Activated CD8-positive, alpha-beta T cell treated with anti-CD3 and anti-CD28 coated beads, Interleukin-2, amount 10 ng/mL, durations not matched to agents 7 days and 5 days (primary cell): ENCODE measurements at places on chromosomes 6 and 20. TPM values are rescaled to one million over a fixed set of nuclear protein-coding genes. Genes with fewer than 3 reads are reported as not detected.

DNA sequence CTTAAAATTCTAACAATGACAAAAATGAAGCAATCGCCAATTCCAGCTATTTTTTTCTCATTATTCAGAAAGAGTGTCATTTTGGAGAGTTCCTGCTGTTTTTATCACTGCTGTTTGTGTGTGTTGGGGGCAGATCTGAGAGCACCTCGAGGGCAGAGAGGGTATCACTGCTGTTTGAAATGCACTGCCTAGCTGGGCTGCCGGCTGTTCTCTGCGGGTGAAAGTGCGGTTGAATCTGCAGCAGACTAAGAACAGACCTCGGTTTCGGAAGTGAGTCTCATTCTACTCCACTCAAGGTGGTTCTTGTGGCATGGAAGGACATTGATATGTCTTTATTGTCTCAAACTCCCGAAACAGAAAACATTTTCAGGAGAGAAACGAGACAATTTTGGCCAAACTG is 18.3 kb downstream of the INSM1 start:
- H3K4me1 ChIP-seq, result no peaks in the 10 kb centered on the region
- DNase-seq, result no peak
- H3K4me3 ChIP-seq, result no peak overlapping the region
- H3K36me3 ChIP-seq, result no peaks in the 10 kb centered on the region

Gene KIF6
- total RNA-seq, result not detected

- no peaks in the 10 kb centered on the region for H3K36me3 ChIP-seq
- no peak overlapping the region for H3K4me3 ChIP-seq
- peaks cover 18% of the 10 kb centered on the region for H3K4me1 ChIP-seq
- no peak overlapping the region for H3K27ac ChIP-seq
- peaks cover 56% of the 10 kb centered on the region for H3K27me3 ChIP-seq
Observed at GRCh38 chr20:2817341-2817726, 1.2 kb downstream of the TMEM239 start.

- H3K27ac ChIP-seq, result no peak overlapping the region
- H3K36me3 ChIP-seq, result peaks cover 48% of the 10 kb centered on the region
- H3K4me3 ChIP-seq, result no peak overlapping the region
- H3K27me3 ChIP-seq, result no peaks in the 10 kb centered on the region
- peaks cover 5% of the 10 kb centered on the region for H3K4me1 ChIP-seq
Observed at GRCh38 chr20:61976644-61977418, 88.8 kb downstream of the TAF4 start.

DNA sequence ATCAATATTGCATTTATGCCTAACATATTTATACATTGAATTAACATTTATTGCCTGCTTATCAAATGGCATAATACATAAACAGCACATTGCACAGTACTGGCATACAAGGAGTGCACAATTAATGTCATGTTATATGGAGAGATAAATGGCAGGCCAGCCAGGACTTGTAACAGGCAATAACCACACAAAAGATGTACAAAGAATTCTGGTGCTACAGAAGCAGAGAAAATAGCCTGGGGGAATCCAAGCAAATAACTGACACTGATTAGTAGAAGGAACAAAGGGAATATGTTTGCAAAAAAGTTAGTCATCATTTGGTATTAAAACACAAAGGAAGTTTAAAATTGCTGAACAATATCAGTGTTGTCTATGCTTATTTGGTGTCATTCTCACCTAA is 27.3 kb downstream of the COL21A1 start:
- H3K27me3 ChIP-seq, result no peaks in the 10 kb centered on the region
- H3K27ac ChIP-seq, result no peak overlapping the region
- no peak for DNase-seq
- H3K36me3 ChIP-seq, result no peaks in the 10 kb centered on the region
- H3K4me3 ChIP-seq, result no peak overlapping the region
- no peaks in the 10 kb centered on the region for H3K4me1 ChIP-seq

- H3K27me3 ChIP-seq, result peaks cover 16% of the 10 kb centered on the region
- H3K4me1 ChIP-seq, result peaks cover 13% of the 10 kb centered on the region
- H3K36me3 ChIP-seq, result no peaks in the 10 kb centered on the region
- no peak overlapping the region for H3K4me3 ChIP-seq
- no peak for DNase-seq
- H3K27ac ChIP-seq, result no peak overlapping the region
Observed at GRCh38 chr20:51700809-51701285, 67.3 kb downstream of the ATP9A start.

GRCh38 chr20:11083841-11084240 is 410.0 kb upstream of the JAG1 start:
- H3K4me3 ChIP-seq, result no peak overlapping the region
- H3K27me3 ChIP-seq, result no peaks in the 10 kb centered on the region
- no peaks in the 10 kb centered on the region for H3K36me3 ChIP-seq
- H3K27ac ChIP-seq, result no peak overlapping the region

DNA sequence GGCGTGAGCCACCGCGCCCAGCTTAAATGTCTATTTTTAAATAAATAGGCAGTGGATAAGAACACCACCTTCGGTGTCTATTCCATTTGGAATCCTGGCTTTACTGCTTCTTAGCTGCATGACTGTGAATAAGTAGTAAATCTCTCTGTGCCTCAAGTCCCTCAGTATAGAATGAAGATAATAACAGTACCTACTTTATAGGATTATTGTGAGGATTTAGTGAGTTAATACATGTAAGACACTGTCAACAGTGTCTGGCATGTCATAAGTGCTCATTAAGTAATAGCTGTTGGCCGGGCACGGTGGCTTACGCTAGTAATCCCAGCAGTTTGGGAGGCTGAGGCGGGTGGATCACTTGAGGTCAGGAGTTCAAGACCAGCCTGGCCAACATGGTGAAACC is 10.1 kb downstream of the TPX2 start:
- no peak overlapping the region for H3K4me3 ChIP-seq
- no peak overlapping the region for H3K27ac ChIP-seq
- no peaks in the 10 kb centered on the region for H3K27me3 ChIP-seq
- H3K4me1 ChIP-seq, result peaks cover 30% of the 10 kb centered on the region
- DNase-seq, result no peak

Gene ELOVL5
- total RNA-seq, result 116 TPM

DNA sequence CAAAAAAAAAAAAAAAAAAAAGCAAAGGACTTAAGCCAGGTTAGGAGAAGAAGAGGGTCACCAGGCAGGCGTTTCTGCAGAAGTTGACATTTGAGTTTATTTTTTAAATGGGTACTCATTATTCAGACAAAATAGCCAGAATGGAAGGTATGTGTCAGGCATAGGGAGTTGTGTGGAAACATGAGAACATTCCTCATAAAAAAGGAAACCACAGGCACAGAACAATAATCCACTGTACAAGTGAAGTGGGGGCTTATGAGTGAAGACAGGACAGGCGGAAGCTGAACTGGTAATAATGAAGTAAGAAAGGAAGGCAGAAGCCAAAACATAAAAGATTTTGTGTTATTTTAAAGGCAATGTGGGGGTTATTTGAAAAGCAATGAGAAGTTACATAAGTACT is 104.6 kb downstream of the EPB41L2 start:
- H3K36me3 ChIP-seq, result peaks cover 2% of the 10 kb centered on the region
- no peak overlapping the region for H3K4me3 ChIP-seq
- H3K27ac ChIP-seq, result no peak overlapping the region
- no peak for DNase-seq
- H3K27me3 ChIP-seq, result no peaks in the 10 kb centered on the region

DNA sequence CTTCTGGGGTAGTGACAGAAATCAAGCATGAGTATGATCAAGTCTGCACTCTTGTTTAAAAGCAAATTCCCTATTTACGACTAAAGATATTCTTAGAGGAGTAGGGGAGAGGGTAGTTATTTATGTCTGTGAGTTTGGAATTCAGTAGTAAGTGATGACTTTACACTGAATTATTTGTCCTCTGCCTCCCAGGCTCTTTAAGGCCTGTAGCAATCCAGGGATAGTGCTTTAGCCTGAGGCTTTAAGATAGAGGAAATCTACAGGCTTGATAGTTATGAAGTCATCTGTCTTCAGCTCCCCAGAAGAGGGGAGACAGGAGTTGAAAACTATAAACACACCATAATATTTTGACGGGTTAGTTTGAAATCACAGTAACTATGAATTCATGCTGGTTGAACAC is 664.5 kb downstream of the EPM2A start:
- no peak for DNase-seq
- H3K27me3 ChIP-seq, result peaks cover 5% of the 10 kb centered on the region
- H3K36me3 ChIP-seq, result no peaks in the 10 kb centered on the region
- H3K4me3 ChIP-seq, result no peak overlapping the region

GRCh38 chr6:139659196-139659595 is 284.7 kb upstream of the CITED2 start:
- H3K4me1 ChIP-seq, result no peaks in the 10 kb centered on the region
- DNase-seq, result no peak
- H3K27me3 ChIP-seq, result peaks cover 3% of the 10 kb centered on the region
- H3K36me3 ChIP-seq, result no peaks in the 10 kb centered on the region
- no peak overlapping the region for H3K27ac ChIP-seq
- no peak overlapping the region for H3K4me3 ChIP-seq

Gene BMP6
- total RNA-seq, result not detected

DNA sequence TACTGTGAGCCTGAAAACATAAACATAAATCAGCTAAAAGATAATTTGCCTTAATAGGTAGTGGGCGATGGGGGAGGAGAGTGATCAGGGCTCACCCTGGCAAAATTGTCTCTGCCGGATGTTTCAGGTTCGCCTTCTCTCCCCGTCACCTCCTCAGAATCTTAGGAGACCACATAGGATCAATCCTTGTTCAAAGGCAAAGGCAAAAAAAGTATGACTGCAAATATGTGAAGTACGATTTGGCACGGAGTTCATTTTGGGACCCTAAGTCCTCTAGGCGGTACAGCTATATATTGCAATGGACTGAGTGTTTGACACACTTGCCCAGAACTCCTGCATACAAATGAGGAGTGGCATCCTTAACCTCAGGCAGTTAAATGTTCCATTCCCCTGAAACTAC is 649.2 kb upstream of the FLRT3 start:
- no peaks in the 10 kb centered on the region for H3K27me3 ChIP-seq
- H3K4me3 ChIP-seq, result no peak overlapping the region
- no peaks in the 10 kb centered on the region for H3K4me1 ChIP-seq
- H3K36me3 ChIP-seq, result no peaks in the 10 kb centered on the region
- no peak overlapping the region for H3K27ac ChIP-seq

GRCh38 chr6:28134015-28134414 is 7.7 kb upstream of the ZKSCAN8 start:
- no peaks in the 10 kb centered on the region for H3K27me3 ChIP-seq
- no peak overlapping the region for H3K27ac ChIP-seq
- H3K4me3 ChIP-seq, result no peak overlapping the region
- peaks cover 52% of the 10 kb centered on the region for H3K4me1 ChIP-seq
- DNase-seq, result peak; percentile 51

DNA sequence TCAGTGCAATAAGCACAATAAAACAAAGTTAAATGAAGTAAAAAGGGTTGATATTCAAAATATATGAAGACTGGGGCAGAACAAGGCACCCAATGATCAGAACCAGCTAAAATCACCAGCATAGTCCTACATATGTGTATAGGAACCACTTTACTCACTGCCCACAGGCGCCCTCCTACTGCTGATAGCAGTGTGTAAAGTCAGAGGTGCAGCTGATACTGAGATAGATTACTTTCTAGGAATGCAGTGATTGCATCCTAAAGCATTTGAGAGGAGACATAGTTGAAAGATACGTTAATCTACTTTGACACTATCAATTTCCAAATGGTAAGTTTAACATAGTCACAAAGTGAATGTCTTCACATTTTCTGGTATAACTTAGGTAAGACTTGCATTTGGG is 161.1 kb upstream of the MCHR2 start:
- H3K27me3 ChIP-seq, result no peaks in the 10 kb centered on the region
- no peak overlapping the region for H3K4me3 ChIP-seq
- no peak for DNase-seq
- H3K4me1 ChIP-seq, result no peaks in the 10 kb centered on the region
- H3K27ac ChIP-seq, result no peak overlapping the region

DNA sequence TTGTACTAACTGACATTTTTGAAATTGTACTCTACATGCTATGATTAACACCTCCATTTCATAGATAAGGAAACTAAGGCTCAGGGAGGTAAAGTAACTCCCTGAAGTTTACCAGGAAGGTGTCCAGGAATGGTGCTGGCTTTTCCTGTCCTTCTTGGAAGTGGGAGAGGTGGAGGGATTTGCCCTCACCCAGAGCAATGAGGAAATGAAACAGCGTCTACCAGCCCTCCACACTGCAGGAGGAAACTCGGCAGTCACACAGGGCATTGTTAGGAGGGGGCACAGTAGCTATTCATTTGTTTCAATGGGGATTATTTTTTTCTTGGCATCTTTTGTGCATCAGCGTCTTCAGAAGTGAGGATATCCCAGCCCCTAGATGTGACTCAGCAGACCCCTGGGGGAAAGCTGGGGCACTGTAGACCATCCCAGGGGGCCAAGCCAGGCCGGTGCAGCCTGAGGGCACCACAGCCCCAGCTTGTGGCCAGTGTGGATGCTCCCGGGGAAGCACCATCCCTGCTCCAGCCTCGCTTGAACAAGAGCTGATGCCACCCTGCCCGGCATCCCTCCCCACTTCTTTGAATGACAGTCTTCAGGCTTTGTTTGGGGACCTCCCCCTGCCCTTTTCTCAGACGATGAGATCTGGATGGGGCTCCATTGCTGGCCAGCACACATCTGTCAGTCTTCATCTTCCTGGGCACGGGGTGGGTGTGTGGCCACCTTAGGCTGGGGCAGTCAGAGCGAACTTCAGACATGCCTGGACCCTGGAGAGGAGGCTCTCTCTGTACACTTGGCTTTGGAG is 224.4 kb upstream of the PMEPA1 start:
- no peaks in the 10 kb centered on the region for H3K36me3 ChIP-seq
- no peak for DNase-seq
- H3K27ac ChIP-seq, result no peak overlapping the region
- H3K27me3 ChIP-seq, result peaks cover 3% of the 10 kb centered on the region
- no peaks in the 10 kb centered on the region for H3K4me1 ChIP-seq

Gene SEL1L2
- total RNA-seq, result not detected

DNA sequence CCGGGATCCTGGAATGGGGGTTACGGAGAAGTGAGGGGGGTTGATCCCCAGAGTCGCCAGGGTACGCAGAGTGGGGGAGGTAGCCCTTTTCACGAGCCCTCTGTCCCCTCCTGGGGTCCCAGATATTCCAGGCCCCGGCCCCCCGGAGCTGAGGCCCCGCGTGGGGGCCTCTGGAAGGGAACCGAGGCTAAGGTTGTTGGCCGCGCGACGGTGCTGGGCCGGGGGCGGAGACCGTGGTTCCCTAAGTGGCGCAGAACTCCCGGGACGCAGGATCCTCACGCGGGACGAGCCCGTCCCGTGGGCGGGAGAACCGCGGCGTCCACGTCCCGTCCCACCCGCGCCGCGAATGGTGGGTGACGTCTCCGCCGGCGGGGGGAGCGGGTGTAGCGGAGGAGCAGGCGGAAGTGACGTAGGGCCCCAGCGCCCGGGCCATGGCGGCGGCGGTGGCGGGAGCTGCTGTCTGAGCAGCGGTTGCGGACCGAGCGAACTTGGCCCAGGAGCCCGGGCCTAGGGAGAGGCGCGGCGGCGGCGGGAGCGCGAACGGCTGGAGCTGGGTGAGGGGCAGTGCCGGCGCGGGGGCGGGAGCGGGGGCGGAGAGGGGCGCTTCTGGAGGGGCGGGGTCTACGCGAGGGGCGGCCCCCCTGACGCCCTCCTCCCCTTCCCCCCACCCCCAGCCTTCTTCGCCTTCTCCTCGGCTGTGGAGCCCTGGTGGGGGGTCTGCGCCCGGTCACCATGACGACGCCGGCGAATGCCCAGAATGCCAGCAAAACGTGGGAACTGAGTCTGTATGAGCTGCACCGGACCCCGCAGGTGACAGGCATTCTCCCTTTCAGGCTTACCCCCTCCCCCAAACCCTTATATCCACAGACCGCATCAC is at the start of gene RING1:
Gene RING1, plus strand, starts transcription at position 410 of the 877 bp plus-strand sequence. Its CDS starts 323 bp downstream, at position 733.
- H3K4me1 ChIP-seq, result peaks cover 64% of the 10 kb centered on the region
- DNase-seq, result peak; percentile 90
- peak within 1 kb of the TSS; percentile 87 for H3K27ac ChIP-seq
- H3K36me3 ChIP-seq, result peaks cover 31% of the 10 kb centered on the region
